ENCODE measurements at places on chromosomes 5 and 9.

DNA sequence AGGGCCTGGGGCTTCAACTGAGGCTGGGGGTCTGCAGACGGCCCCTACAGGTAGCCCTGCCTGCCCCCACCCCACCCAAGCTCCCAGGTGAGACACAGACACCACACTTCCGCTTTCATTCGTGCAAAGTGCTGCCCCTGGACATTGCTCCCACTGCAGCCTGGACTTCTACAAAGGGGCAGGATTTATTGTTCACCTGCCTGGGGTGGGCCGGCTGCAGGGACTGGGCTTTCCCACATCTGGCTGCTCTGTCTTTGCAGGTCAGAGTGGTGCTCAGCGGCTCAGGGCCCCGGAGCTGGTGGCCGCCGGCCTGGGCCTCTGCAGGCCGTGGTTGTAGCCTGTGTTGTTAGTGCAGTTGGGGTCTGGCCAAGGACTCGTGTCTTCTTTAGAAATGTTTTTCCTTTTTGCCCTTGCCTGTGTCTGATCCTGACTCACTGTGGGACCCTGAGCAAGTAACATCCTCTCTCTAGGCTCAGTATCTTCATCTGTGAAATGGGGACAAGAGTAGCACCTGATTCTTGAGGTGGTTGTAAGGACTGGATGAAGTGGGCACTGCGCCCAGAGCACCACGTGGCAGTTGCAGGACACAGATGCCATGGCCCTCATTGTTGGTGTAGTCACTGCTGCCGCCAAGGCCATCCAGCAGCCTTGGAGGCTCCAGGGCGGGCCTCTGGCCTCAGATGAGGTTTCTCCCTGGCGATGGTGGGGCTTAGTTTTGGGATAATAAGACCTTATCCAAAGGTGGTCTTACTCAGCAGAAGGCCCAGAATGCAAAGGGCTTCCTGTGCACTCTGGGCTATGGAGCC is 143.9 kb downstream of the CACNA1B start:
- DNase-seq, result no peak

GRCh38 chr5:159749146-159749545 is 167.1 kb upstream of the ADRA1B start:
- no peak for DNase-seq

DNA sequence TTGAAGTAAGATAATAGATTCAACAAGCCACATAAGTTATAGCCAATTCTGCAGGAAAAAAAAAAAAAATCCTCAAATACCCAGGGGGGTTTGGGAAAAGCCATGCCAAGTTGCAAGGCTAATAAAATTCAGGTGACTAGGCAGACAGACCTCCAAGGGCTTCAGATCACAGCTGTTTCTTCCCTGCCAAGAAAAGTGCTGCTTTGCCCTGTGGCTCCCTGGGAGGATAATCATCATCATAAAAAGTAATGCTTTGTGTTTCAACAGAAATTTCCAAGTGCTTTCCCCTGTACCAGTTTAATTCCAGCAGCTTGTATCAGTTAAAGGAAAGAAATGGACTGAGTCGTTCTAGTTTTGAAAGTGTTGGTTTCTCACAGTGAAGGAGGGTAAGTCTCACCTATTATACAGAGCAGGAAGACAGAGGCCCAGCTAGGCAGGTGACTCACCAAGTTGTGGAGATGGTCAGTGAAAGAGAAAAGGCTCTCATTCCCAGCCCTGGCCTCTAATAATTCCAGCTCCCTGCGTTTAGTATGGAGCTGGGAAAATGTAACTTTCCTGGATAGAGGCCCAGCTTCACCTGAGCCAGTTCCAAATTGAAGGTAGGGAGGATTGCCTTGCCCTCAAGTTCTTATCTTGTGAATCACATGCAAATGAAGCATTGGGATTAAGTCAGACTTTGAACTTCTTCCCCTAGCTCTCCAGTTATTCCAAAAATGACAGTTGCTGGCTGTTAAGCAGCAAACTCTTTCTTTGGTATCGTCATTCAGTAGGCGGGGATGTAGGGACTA is 263.4 kb downstream of the GRIA1 start:
- no peak for DNase-seq

DNA sequence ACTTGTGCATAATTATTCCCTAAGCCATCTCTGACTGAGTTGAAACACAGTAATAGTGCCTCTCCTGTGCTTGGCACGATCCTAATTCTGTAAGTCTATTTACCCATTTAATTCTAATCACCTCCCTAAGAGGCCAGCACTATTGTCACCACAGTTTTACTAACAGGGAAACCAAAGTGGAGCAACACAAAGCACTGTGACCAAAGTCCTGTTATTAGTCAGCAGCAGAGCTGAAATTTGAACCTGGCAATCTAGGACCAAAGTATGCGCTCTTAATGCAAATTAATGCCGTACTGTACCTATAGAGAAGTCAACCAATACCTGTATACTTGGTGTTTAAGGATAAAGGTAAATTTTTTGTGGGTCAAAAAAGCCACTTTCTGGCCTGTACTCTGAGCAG is 77.1 kb upstream of the CNTLN start:
- no peak for DNase-seq

DNA sequence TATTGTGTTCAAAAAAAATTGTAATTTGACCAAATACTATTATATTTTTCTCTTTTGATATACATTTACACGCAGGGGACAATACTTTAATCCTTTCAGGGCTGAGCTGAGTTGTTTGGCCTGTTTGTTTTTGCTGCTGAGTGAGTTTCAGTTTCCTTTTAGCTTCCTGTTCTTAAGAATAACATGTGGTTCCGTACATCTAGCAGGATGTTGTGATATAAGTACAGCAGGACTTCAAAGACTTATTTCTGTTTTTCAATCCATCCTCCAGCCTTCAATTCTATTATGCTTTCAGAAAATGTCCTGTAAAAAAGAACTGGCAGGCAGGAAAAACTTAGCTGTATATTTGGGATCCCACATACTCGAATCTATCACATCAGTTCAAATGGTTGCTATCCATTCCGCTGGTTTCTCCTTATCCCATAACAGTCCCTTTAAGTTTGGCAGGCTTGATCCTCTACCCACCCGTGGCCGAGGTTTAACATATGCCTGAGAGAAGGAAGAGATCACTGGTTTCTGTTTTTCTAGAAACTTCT is 1037.3 kb upstream of the ACO1 start:
- no peak for DNase-seq

DNA sequence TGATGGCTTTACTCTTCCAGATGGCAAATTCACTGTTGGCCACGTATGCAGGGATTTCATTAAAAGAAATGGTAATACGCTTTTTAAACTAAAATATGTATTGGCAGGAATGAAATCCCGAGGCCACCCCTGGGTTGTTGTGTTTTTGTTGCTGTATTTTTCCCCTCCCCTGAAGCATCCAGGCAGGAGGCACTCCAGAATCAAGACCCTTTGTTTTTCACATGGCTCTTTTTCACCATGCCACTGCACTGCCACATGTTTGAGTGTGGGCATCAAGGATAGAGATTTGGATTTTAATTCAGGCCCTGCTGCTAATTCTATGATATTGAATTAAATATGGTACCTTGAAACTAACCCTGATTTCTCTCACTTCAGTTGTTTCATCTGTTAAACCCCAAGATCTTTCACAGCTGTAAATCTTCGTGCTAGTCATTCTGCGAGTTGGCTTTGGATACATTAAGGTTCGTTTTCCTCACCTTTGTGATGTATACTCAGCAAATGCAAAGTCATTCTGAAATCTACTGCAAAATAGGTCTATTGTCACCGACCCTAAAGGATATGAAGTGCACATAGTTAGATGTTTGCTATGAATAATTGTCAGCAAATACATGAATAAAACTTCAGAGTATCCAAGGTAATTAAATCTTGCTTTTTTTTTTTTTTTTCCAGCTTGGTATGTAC is 533.4 kb downstream of the PTPRD start:
- no peak for DNase-seq

DNA sequence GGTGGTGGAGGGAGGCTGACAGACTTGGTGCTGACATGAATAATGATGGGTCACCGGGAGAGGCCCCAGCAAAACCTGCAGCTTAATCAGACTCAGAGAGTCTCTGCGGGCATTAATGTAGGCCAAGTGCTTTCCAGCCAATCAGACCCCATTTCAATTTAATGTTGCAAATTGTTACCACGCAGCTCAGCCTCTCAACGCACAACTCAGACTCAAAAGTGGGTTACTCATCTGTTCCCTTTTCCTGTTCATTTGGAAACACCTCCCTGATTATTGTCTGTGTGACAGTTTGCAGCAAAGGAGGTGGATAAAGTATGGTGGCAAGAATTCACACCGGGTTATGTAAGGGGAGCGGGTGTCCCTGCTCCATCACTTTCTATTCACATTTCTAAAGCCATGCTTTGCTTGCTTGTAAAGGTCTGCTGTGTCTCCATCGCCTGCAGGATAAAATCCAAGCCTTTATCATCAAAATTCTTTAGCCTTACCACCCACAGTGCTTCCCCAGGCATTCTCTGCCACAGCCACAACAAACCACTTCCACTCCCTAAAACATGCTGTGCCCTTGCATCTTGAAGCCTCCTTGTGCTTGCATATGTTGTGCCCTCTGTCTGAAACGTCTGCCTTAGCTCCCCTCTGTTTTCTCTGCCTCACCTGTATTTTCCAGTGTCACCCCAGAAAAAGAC is 156.5 kb downstream of the ASTN2 start:
- no peak for DNase-seq

GRCh38 chr9:70229579-70229978 is 29.2 kb upstream of the SMC5 start:
- no peak for DNase-seq

DNA sequence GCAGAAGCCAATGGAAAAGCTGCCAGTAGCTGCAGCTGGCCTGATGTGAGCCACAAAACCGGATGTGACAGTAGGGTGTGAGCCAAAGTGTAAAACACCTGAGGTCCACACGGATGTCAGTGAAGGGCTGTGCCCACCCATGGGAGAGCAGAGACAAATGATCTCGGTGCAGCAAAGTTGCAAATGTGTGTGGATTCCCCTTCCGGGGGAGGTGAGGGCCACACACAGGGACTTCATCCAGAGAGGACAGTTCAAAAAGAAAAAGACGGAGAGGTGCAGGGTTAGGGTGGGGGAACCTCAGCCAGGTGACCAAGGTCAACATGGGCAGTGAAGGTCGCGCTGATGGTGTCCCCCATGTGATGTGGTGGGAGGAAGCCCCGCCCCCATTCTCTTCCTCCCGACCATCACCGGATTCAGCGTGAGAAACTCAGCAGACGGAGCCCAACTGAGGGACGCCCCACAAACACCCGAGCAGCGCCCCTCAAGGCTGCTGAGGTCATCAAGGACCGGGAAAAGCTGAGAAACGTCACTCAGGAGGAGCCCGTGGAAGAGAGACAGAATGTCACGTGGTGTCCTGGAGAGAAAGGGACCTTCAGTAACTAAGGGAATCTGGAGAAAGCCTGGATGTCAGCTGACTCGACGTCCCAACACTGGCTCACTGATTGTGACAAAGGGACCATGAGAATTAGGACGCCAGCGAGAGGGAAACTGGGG is 11.4 kb upstream of the PTGDS start:
- no peak for DNase-seq

DNA sequence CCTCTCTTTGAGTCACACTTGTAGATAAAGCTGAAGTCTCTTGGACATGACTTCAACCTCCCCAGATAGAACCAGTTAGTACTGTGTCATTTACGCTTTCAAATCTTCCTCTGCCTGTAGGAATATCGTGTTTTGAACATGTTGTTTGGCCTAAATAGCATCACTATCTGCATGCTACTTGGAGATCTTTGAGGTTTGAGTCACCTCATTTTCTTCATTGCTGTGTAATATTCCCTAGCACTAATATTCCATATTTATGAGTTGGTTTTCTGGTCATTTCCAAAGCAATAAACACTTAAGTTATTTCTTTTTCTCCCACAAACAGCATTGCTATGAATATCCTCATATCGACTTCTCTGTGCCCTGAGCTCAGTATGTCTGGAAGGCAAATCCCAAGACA is 100.3 kb downstream of the ROR2 start:
- no peak for DNase-seq

DNA sequence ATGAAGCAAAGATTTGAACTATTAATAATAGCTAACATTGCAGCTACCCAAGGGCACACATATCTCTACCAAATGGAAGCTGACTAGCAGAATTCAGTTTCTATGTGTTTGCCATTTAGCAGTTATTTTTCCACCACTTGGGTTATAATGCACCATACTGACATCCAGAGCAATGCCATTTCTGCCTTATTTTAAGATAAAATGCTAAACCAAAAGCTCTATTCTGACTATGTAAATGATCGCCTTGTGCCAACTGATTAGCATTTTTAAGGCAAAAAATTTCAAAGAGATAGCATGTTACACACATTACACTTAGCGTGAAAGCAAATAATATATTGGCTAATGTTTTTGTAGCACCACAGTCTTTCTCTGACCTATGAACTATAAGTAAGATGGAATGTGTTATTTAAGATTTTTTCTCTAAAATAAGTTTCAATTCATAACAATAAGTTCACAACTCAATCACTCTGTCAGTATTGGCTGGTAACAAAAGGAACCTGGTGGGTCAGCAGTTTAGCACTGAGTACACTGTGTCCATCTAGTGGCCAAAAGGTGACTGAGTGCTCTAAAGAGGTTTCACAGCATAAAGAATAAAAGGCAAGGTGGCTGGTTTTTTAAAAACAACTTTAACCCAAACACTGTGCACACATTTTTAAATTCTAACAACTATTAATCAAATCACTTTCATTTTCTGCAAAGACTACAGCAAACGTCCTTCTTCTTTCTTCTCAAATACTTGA is 443.5 kb downstream of the PDE4D start:
- no peak for DNase-seq
